ENCODE measurements at places on chromosomes 11 and 22.

DNA sequence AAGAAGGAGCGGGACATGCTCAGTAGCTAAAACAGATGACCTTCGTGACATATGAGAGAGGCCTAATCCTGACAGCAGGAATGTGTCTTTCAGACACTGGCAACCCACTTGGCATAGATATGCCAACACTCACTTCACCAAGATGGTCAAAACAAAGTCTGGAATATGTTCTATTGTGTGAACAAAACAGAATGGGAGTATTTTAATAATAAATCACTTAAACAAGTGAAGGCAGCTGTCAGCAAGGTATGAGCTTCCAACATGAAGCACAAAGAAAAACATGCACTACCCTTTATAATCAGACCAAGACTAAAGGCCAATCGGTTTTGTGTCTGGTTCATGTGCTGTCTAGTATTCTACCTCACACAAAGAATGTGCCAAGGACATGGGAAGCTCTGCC is 23.1 kb downstream of the CCDC34 start:
- no peak for DNase-seq

GRCh38 chr22:36741968-36742367 is 34.0 kb downstream of the IFT27 start:
- peak; percentile 1 for DNase-seq

DNA sequence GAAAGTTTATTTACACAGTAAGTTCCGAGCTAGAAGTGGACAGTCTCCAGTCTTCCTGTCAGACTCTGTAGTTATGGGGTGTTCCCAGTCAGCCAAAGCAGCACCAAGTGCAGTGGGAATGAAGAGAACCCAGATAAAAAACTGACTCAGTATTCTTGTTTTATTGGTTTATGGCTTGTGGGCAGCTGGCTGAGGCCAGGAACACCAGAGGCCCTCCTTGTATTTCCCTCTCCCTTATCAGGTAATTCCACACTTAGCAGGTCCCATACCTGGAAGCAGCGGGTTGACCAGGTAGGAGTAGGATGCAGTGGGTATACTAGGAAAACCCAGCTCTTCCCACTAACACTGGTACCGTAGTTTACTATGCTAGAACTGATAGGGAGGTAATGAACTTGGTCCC is 3.5 kb upstream of the BACE1-AS start:
- DNase-seq = no peak

- no peak for DNase-seq
These were observed 66.5 kb upstream of the AMPD3 start for GRCh38 chr11:10388574-10388973.

- no peak for DNase-seq
These were observed 2.9 kb downstream of the FAM111A start for GRCh38 chr11:59145534-59145933.

DNA sequence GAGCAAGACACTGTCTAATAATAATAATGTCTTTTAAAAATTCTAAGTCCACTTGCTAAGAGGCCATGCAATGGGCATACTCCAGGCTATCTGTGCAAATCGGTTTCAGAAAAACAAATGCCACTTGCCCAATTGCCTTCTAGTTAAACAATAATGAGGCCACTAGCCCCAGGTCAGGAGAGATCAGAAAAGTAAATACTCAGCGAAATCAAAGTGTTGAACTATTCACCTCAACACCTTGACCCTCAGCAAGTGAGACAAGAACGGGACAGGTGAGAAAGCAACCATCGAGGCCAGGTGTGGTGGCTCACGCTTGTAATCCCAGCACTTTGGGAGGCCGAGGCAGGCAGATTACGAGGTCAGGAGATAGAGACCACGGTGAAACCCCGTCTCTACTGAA is 72.3 kb upstream of the SYN3 start:
- no peak for DNase-seq

- DNase-seq = no peak
These were observed 78.0 kb downstream of the PISD start for GRCh38 chr22:31583861-31584485.

DNA sequence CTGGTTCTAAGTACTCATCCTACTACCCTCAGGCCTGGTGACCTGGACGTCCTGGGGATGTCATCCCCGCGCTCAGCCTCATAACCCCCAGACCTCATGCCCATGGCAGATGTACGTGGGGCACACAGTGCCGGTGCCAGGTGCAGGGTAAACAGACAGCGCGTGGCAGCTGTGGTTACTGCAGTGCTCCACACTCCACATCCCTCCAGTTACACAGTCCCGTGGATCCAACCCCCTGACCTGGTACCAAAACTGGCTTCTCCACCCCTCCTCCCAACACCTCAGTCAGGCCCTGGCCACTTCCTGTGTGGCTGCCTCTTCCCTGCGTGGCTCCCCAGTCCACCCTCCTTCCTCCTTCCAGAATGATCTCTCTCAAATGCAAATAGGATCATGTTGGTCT is 95.2 kb downstream of the DSCAML1 start:
- no peak for DNase-seq

GRCh38 chr11:45106440-45106839 is 40.0 kb upstream of the PRDM11 start:
- no peak for DNase-seq

DNA sequence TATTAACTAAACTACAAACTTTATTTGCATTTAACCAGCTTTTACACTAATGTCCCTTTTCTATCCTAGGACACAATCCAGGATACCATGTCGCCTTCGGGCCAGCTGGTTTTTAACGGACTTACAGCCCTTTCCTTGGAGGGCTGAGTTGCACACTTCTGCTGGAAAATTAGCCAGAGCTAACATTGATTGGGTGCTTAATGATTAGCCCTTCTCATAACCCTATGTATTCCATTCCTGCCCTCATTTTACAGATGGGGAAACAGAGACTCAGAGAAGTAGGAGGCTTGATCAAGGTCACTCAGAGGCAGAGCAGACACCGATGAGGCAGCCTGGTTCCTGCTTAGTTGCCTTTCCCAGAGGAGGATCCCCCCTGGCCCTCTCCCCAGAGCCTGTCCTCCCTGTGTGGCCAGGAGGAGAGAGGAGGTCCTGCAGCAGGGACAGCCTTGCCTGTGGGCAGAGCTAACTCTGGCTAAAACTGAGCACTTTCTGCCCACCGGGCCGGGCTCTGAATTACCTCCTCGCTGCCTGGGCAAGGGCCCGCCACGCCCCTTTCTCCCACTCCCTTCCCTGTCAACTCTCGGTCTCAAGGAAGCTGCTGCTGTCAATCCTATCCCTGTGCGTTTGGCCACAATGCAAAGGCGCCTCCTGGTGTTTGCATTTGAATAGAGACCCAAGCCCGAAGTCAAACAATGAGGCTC is 59.6 kb upstream of the PAX6 start:
- peak; percentile 54 for DNase-seq

GRCh38 chr22:43867839-43868635 is 5.7 kb upstream of the SULT4A1 start:
- DNase-seq = peak; percentile 80

GRCh38 chr11:117490911-117491310 is 163.3 kb downstream of the CEP164 start:
- no peak for DNase-seq

DNA sequence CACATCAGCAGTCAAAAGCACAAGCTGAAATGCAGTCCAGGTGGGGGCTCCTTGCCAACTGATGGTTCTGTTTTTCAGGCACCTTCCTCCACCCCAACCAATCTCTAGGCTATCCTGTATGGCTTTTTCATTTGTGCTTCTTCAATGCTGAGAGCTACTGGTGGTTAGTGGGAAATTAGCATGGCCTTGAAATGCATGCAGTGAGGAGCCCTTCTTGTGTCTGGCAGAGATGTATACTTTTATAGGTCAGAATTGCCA is 167.4 kb downstream of the NAV2 start:
- DNase-seq = no peak

DNA sequence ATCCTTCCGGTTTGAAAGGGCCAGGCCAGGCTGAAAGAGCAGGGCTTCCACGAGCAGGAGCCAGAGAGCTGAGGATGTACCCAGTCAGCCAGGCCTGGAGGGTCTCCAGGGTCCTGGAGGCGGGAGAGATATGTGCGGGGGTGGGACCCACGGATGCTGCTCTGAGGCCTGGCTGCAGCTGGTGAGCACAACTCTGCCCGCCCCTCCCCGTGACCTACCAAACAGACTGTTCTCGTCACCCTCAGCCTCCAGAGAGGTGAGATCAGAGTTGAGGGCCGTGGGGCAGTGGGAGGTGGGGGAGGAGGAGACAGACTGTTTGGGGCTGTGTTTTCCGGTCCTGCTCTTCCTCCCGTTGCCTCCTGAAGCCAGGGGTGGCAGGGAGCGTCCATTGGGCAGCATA is 42.2 kb downstream of the TRIOBP start:
- DNase-seq = peak; percentile 85

DNA sequence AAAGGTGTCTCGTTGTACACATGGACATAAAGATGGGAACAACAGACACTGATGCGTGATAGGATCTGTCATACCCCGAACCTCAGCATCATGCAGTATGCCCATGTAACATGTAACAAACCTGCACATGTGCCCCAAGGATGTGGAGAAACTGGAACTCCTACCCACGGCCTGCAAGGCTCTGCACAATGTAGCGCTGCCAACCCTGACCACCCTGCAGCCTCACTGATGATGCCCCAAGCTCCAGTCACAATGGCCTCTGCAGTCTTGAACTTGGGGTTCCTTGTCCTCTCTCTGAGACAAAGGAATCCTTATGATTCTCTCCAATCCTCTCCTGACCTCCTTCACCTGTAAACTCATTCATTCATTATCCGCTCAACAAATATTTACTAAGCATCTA is 14.2 kb downstream of the LMO1 start:
- DNase-seq = no peak

DNA sequence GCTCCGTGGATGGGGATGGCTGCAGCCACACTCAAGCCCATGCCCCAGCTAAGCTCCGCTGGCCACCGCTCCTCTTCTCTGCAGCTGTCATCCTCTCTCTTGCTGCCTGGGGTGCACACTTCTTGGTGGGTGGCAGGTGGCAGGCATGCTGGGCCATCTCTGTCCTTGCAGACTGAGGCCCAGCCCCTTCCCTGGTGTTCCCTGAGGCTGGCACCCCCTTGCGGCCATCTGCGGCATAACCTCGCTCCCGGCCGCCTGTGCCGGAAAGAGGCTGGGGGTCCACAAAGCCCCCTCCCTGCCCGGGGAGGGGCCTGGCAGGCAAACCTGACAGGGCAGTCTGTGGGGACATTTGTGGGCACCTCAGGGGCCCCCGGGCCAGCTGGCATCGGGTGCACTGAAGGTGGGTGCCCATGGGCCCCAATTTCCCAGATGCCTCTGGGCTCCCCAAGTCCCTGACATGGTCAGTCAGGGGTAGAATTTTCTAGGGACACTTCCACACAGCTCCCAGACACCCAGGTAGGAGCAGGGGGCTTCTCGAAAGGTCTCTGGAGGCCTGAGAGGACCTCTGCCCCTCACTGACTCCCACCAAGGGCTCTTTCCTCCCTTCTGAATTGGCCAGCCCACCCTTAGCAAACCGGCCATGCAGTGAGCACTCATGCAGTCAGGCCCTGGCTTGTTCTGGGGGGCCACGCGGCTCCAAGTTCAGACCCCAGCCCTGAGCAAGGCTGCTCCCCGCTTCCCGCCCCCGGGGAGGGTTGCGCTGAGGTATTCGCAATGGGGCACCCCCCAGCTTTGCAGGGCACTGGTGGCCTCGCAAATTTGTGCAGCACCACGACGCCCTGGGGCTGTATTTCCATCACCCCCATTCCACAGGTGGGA is 23.5 kb upstream of the TH start:
- peak; percentile 69 for DNase-seq

GRCh38 chr11:44848963-44849350 is 101.7 kb downstream of the TP53I11 start:
- DNase-seq = no peak

GRCh38 chr22:46036558-46037408 is 59.8 kb upstream of the WNT7B start:
- DNase-seq = peak; percentile 44

DNA sequence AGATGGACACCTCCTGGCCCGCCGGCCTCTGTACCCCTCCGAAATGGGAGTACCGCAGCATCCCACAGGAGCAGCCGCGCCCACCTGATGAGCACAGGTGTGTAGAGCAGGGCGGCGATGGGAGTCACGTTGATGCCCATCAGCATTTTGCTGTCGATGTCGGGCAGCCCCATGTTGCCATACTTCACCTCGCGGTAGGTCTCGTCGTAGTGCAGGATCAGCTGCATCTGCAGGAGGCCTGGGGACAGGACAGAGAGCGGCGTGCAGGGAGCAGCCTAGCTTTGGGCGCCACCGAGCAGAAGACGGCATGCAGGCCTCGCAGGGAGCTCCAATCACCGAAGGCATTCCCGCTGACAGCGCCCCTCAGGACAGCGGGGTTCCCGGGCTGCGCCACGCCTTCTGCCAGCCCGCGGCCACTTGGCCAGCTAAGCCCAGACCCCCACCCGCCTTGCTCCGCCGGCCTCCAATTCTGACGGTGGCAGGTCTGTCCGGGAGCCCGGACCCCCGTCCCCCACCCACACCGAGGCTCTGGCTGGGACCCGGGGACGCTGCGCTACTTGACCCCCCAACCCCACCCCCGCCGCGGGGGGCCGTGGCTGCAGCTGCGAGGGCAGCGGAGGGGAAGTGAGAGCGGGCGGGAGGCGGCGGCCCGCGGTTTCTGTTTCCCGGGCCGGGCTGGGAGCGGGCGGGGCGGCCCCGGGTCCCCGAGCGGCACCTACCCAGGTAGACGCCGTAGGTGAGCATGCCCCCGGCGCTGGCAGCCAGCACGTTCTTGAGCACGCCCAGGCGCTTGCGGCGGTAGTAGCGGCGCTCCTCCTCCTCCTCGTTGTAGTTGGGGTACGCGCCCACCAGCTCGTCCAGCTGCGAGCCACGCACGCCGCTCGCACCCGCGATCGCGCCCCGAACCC is 705 bp downstream of the UNC93B1 start:
- no peak for DNase-seq

DNA sequence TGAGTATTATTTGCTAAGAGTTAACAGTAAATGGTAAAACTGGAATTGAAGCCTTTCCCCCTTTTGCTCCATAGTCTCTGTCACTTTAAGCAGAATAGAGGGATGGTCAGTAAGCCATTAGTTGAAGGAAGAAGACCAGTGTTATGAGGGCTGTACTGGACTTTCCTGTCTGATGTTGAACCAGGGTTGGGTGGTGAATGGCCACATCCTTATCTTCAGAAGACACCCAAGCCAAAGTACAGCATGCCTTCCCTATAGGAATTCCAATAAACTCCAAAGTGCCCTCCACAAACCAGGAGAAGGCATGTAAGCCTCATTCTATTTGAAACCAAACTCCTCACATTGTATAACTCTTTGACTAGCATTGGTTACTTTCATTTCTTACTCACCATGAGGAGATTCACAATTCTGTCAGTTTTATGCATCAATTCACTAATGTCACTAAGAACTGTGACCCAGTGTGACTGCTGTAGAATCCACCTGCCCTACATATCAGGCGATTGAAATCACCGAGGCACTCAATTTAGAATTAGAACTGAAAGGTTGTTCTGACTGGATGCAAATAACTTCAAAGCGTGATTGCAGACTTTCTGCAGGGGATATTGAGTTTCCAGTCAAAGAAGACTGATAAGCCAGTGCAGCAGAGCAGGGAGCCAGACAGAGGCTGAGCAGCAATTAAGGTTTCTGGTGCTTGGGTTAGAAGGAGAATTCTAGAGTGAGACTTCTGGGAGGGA is 107.1 kb upstream of the DDI1 start:
- DNase-seq = no peak
